ENCODE measurements at places on chromosomes 7 and 10. TPM values are rescaled to one million over a fixed set of nuclear protein-coding genes. Genes with fewer than 3 reads are reported as not detected.

ANKRD61 gene
- total RNA-seq: not detected

FEZF1 gene
- not detected for total RNA-seq

PRPS1L1 gene
- not detected for total RNA-seq

CC2D2B gene
- total RNA-seq: not detected

PRF1 gene
- total RNA-seq: not detected

HBP1 gene
- 22.3 TPM for total RNA-seq

NEBL gene
- 0.16 TPM for total RNA-seq

PTPRZ1 gene
- 33.2 TPM for total RNA-seq

SFTPD gene
- not detected for total RNA-seq

FAM25G gene
- total RNA-seq: 21.2 TPM

ITGA8 gene
- 0.04 TPM for total RNA-seq

OR9A2 gene
- not detected for total RNA-seq

CPVL gene
- 0.23 TPM for total RNA-seq

HOXA13 gene
- not detected for total RNA-seq

ADRB1 gene
- 0.76 TPM for total RNA-seq

CPA2 gene
- 0.11 TPM for total RNA-seq

MARVELD1 gene
- total RNA-seq: 34.8 TPM

CALML5 gene
- not detected for total RNA-seq

TAS2R4 gene
- 0.61 TPM for total RNA-seq

DNAJC2 gene
- total RNA-seq: 13.7 TPM

CRPPA gene
- total RNA-seq: 0.31 TPM

SYT15 gene
- 0.08 TPM for total RNA-seq

TMEM140 gene
- not detected for total RNA-seq

FOXI2 gene
- total RNA-seq: not detected

MMP21 gene
- total RNA-seq: not detected

MBLAC1 gene
- 1.8 TPM for total RNA-seq

PLEKHA1 gene
- total RNA-seq: 34.0 TPM

PAX4 gene
- not detected for total RNA-seq

NPTX2 gene
- 0.47 TPM for total RNA-seq
